ENCODE measurements at places on chromosomes 1 and 21.

DNA sequence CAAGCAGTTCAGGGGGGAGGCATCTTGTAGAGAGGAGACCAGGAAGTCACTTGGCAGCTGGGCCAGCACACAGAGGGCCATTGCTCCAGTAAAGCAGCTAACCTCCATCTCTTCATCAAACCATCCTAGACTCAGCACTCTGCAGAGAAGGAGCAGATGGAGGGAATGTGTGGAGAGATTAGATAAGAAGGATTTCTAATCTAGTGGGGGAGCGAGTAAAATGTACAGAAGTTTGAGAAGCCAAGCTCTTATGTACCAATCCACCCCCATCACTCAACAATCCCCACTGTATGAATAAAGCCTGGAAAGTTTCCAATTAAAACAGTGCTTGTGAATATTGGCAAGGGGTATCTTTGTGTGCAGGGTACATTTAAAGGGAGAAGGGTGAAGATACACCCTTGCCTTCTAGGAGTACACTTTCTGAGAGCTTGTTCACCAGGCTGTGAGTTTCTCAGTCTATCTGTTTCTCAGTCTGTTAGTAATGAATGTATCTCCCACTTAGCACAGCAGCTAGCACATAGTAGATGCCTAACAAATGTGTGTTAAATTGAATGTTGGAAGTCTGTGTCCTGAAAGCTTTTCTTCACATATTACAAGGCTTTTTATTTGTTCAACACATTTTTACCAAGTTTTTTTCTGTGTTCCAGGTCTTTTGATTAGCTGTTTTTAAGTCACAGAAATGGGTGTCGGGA, 142.7 kb upstream of the UBE2U start:
- no peak for DNase-seq

DNA sequence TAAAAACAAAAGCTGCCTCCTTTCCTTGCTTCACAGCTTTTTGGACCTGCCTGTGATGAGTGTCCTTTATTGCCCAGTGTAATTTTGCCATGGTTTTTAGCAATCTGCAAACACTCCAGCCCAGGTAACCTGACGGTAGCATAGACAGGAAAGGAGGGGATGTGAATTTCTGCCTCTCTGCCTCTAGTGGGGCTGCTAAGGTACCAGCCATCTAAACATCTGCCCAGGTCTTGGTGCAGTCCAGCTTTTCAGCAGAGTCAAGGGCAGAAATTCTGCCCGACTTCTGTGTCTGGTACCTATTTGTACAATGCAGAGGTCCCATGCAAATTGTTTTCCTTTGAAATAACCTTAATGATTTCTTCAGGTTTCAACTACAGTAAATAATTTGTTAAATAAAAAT, 371.4 kb downstream of the KIF26B start:
- DNase-seq: no peak

- DNase-seq: no peak
Measured at GRCh38 chr1:73671530-73671929, 526.4 kb downstream of the LRRIQ3 start.

DNA sequence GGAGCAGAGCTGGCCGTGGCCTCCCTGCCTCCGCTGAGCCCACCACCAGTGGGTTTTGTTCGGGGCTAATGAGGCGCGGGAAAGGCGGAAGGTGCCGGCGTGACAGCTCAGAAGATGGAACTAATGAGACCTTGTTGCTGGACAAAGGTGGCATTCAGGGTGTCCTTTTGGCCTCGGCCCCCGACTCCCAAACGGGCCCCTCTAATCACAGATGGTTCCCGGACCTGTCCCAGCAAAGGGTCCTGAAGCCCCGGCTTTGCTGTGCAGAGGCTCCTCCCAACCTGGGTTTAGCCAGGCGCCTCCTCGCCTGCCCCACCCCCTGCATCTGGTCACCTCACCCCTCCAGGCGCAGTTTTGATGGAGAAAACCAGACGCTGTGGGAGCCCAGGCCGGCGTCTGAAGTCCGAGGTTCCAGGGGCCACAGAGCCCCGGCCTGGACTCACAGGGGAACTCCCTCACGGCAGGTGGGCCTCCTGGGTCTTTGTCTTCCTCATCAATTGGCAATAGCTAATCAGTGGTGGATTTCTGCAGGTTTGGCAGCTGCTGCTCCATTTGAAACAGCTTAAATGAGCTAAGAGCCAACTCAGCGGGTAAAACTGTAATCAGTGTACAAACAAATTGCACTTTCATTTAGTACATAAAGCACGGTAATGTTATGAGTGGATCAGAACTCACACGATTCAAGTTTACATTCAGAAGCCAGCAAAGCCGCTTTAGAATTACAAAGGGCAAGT, 44.3 kb upstream of the ADARB1 start:
- no peak for DNase-seq

GRCh38 chr1:45071567-45071966, 59.5 kb downstream of the UROD start:
- DNase-seq: no peak
